Neuronal stem cell (in vitro differentiated cells): ENCODE measurements at places on chromosomes 13 and 19.

DNA sequence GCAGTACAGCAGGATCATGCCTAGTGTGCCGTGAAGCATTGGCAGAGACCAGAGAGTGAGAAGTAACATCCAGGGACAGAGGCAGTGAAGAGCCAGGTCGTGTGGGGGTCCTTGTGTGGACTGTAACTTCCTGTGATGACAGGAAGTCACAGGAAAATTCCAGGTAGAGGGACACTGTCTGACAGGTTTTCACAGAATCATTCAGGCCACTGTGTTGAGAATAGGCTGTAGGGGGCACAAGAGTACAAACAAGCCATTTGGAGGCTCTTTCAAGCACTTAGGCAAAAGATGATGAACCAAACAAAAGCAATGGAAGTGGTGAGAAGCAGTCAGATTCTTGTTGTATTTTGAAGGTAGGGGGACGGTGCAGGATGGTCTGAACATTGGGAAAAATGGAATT, 46.4 kb downstream of the N4BP2L1 start:
- DNase-seq = peak; percentile 15

- DNase-seq = no peak
These were observed at the start of gene MBOAT7 for GRCh38 chr19:54189145-54189734. Gene MBOAT7, minus strand, starts transcription at chr19:54189580. Its CDS starts 1,072 bp downstream, at chr19:54188508.

- DNase-seq = no peak
These were observed 314.9 kb upstream of the SLITRK5 start for GRCh38 chr13:87356314-87356713.

GRCh38 chr19:51342631-51343569, 961 bp upstream of the VSIG10L start:
- no peak for DNase-seq

- no peak for DNase-seq
These were observed 41.1 kb upstream of the GTF3A start for GRCh38 chr13:27383104-27383921.

DNA sequence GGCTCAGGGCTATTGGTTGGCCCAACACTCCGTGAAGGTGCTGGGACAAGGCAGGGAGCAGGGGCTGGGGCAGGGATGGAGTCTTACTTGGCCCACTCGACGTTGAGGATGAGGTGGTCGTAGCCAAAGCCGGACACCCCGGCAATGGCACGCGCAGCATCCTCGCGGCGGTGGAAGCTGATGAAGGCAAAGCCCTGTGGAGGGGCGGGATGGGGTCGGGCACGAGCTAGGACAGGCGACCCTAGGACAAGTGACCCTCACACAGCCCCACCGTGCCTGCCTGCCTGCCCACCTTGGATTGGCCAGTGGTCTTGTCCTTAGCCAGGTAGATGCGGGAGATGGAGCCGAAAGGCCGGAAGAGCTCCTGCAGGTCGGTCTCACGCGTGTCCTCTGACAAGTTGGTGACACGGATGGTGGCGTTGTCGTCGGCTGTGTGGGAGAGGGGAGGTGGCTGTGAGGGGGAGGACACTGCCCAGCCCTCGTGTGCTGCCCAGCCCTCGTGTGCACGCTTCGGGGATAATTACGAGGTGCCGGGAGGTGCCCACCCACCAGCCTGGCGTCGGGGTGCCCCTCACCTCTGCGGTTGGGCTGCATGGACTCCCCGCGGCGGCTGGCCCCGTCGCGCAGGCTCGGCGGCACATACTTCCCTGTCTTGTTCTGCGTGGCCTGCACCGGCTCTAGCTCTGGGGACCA, 4.0 kb downstream of the P2RY11 start:
- DNase-seq = no peak

DNA sequence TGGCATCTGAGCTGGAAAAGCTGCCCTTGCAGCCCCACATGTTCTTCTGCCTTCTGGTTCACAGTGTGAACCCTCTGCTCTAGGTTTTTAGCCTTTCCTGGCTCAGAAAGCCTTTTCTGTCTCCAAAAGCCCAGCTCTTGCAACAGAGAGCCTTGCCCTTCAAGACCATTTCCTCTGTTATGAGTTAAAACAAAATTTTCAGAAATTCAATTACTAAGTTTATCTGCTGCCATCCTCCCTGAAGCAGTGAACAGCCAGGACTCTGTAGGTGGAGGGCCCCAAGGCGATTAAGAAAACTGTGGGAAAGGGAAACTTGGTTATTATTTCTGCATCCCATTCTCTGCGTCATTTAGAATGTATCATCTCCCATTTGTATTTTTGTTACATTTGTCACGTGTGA, 18.8 kb downstream of the FAM124A start:
- no peak for DNase-seq

DNA sequence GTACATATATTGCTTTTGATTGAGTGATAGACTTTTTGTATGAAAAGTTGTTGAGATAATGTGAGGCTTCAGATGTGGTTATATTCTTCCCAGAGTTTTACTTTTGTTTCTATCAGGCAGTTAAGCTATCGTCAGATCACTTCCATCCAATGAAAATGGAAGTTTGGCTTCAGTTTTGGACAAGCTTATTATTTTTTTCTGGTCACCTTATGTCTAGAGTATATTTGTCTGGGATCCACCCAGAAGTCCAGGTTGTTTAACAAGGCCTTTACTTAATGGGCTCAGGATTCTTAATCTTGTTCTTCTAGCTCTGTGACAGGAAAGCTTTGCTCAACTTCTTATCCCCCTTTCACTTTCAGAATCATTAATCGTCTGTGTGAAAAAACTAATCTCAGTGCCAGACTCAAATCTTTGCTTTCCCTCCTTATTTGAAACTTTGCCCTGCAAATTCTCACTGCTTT, 150.9 kb downstream of the PDS5B start:
- no peak for DNase-seq

- no peak for DNase-seq
These were observed 1.6 kb downstream of the CYSLTR2 start for GRCh38 chr13:48655291-48655690.

- DNase-seq = no peak
These were observed 150.3 kb upstream of the TSHZ3 start for GRCh38 chr19:31499281-31500196.

- no peak for DNase-seq
These were observed 21.6 kb downstream of the FAM124A start for GRCh38 chr13:51243832-51244231.

DNA sequence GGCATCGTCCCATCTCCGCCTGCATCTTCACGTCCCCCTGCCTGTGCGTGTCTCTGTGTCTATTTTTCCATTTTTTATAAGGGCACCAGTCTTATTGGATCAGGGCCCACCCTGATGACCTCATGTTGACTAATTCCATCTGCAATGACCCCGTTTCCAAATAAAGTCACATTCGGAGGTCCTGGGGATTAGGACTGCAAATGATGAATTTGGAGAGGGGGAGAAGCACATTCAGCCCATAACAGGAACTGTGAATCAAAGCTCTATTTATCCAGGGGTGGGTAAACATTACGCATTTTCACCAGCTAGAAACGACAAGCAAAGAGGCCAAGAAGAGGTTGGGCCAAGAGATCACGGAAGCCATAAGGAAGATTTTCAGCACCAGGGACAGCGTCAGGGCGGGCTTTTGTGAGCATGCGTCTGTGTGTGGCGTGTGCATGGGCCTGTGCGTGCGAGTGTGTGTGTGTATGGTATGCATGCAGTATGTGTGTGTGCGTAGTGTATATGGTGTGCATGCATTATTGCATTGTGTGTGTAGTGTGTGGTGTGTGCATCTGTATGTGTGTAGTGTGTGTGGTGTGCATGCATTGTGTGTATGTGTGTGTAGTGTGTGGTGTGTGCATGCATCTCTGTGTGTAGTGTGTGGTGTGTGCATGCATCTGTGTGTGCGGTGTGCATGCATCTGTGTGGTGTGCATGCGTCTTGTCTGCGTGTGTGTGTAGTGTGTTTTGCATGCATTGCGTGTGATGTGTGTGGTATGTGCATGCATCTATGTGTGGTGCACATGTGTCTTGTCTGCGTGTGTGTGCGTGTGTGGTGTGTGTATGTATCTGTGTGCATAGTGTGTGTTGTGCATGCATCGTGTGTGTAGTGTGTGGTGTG, 19.6 kb downstream of the CELF5 start:
- peak; percentile 70 for DNase-seq

DNA sequence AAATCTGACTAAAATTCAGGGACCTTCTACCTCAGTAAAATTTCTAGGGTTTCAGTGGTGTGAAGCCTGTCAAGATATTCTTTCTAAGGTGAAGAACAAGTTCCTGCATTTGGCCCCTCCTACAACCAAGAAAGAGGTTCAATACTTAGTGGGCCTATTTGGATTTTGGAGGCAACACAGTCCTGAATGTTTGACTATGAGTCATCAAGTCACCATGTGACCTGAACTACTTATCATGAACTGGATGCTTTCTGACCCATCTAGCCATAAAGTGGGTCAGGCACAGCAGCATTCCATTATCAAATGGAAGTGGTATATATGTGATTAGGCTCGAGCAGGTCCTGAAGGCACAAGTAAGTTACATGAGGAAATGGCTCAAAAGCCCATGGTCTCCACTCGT, 163.0 kb upstream of the IRS2 start:
- no peak for DNase-seq
